Vagina (tissue), 2 donors: ENCODE measurements at places on chromosomes 6 and 20.

GRCh38 chr6:43490523-43490939 lies 13.2 kb downstream of the TJAP1 start:
- DNase-seq, result no peak

DNA sequence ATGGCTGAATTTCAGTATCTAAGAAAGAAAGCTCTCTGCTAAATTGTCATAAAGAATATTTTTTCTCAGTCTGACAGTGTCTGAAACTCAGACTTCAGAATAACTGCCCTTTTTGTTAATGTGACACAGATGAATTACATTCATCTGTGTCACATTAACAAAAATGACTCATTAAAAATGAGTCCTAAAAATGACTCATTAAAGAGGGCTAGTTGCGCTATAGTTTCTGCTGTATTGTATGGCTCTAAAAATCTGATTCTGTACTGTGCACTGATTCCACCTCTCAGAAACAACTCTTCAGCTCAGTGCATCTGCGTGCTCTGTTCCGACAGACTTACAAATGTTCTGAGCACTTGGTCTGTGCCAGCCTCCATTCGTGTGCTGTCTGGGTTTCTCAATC lies 15.0 kb downstream of the RNF114 start:
- DNase-seq, result no peak

DNA sequence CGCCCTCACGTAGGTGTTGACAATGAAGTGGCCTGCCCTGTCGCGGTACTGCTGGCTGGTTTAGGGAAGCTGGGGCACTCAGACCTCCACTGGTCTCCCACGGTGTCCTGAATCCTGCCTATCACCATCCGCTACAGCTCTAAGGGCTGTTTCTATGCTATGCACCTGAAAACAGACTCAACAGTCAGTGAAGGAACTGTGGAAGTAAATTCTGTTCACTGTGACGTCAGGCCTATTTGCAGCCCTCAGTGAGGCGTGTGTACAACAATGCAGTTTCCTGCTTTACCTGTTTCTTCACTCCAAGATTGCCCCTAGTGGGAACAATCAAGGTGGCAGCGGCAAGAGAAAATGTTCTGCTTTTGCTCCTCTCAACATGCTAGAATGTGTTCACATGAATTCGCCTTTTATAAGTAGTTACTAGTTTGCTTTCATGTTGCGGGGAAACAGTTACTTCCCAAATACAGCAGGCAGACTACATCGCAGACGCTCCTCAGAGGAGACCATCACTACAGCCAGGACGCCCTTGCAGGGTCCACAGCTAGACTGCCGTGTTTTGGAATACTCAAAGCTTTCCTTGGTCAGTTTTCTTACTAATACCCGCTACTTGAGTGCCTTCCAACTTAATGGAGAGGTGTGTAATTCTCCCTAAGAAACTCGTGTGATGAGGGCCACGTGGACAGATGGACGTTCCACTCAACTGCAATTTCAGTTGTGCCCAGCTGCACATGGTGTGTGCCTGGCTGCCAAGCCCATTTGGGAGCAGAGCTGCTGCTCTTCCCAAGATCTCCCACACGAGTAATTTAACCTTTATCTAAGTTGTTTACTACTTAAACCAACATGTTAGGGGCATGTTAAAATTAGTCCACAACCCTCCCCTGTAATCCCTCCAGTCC lies 25.4 kb downstream of the DIDO1 start:
- DNase-seq, result no peak

DNA sequence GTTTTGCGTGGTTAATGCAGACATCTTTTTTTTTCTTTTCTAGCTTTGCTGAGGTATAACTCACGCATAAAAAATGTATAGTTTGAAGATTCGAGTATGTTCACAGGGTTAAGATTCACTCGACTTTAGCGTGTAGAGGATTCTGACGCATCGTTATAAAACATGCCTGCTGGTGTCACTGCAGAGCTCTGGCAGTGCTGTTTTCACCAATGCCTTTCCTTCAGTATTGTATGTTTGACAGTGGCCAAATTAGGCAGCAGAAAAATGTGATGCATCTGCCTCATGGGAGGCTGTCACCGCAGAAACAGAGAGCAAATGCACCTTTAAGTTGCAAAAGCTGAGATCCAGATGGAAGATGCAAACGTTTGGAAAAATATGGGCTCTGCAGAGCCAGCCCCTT lies 18.0 kb upstream of the SIRPB2 start:
- DNase-seq, result no peak

- DNase-seq, result no peak
Observed at GRCh38 chr20:10490706-10491105, 55.6 kb downstream of the SLX4IP start.

- no peak for DNase-seq
Observed at GRCh38 chr6:168242111-168242939, 77.3 kb downstream of the DACT2 start.

GRCh38 chr20:24444526-24445190 lies 24.8 kb upstream of the SYNDIG1 start:
- no peak for DNase-seq

DNA sequence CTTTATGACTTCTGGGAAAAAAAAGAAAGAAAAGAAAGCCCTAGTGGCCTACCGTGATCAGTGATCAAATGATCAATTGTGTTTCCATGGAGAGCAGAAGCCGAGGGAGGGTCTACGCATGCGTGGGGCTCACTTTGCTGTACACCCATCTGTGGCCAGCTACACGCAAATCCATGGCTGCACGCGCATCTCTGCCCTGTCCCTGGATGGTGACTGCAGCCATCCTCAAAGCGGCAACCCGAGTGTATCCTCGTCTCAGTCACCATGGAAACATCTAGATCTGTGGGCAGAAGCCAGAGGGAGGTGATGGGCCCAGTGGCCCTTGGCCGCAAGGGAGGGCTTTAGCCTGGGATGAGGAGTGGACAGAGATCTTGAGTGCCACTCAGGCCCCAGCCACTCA lies 785 bp upstream of the ULBP3 start:
- DNase-seq, result no peak

DNA sequence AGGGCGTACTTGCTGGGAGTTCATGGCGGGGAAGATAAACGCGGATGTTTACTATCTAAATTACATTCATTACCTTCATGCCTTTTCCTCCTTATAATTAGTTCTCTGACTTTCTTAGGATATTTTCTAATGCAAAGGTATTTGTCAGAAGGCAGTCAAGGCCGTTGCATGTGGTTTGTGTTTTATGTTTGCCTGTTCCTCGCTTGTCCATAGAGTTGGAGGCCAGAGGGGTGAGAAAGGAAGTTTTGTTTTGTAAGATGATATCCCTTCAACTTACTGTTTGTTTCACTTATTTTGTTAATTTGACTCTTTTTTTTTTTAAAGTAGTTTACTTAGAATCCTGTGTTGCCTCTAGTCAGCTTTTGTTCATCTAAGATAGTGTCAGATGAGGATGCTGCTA lies 4.0 kb upstream of the CCN2 start:
- DNase-seq, result no peak

DNA sequence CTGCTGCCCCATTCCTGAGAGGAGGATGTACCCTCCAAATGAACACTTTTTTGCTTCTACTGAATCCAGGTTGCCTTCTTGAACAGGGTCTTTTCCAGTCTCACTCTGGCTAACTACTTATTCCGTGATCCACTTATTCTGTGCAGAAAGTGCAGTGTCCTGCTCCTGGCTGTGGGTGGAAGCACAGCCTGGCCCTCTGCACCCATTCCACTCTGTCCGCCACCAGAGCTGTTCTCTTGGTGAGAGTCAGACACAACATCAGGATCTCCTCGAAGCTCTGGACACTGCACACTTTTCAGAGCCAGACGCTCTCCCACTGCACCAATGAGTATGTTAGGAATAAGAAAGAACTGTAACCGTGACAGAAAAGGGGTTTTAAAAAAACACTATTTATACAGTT lies 174.2 kb downstream of the MCHR2 start:
- no peak for DNase-seq

DNA sequence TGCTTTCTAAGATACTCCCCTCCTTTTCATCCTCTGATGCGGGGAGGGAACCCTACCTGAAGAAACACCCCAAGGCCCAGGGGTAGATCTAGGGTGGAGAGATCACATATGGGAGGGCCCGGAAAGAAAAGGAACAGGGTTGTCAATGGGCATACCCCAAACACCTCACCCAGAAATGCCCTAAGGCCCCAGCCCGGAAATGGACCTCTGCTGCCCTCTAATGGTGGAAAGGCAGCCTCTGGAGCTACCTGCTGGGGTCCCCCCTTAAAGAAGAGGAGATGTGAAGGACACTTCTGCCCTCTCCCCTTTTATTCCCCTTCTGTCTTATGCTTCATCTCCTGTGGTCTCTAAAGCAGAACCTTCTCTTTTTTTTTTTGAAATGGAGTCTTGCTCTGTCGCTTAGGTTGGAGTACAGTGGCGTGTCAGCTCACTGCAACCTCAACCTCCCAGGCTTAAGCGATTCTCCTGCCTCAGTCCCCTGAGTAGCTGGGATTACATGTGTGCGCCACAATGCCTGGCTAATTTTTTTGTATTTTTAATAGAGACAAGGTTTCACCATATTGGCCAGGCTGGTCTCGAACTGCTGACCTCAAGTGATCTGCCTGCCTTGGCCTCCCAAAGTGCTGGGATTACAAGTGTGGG lies 458 bp upstream of the ARMC12 start:
- DNase-seq, result no peak

DNA sequence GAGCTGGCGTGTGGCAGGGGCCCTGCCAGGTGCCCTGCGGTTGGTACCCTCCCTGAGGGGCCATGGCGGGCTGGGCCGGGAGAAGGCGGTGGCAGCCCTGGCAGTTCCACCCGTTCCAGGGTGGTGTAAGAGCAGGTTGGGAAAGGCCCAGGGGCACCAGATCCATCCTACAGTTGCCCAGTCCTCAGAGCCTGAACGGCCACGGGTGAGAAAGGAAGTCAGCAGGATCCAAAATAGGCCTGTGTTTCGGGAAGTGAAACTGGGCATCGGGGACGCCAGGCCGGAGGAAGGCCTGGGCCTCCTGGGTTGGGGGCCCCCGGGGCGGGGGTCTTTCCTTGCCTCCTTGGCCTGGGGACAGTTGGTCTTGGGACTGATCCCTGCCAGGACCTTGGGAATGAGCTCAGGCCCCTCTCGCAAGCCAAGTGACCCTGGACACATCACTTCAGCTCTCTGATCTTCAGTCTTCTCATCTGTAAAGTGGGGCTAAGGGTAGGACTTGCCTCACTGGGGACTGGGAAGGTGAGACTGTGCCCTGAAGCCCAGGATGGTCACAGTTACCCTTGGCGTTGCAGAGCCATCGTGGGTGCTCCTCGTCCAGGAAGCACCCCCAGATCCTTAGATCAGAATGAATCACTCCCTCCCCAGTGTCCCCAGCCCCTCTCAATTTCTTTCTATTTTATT lies 18.1 kb upstream of the NOL4L start:
- DNase-seq, result no peak

GRCh38 chr20:63775096-63775978 lies 35.8 kb downstream of the SLC2A4RG start:
- no peak for DNase-seq

DNA sequence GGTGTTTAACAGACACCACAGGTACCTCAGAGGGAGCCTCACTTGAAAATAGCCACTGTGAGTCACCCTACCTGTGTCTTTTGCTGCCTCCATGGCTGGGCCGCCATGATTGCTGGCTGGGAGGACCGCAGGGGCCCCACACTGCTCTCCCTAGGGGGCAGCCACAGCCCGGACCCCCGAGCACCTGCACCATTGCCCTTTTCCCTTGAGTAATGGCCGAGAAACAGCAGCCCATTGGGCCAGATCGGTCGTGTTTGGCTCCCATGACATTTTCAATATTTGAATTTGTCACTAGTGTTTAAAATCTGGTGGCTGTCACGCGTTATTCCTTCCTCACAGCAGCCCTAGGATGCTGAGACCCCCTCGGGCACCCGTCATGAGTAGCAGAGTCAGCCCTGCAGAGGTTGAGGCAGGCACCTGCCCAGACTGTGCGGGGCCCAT lies 6.7 kb downstream of the ZBP1 start:
- DNase-seq, result no peak

- DNase-seq, result no peak
Observed at GRCh38 chr20:52432740-52433139, 241.2 kb upstream of the ZFP64 start.

DNA sequence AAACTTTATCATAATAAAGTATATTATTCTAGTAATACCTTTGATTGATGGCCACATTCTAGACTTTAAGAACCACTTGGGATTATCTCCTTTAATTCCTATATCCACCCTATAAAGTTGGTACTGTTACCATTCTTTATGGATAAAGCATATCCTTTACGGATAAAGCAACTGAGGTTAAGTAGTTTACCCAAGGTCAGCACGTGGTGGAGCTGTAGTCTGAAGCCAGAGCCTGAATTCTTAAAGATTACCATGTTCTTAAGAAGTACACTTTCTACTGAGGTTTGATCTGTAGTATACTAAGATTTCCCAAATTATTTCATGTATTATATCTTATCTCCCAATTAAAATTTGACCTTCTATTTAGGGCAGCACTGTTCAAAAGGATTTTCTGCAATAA lies 3.0 kb upstream of the NCOA7 start:
- DNase-seq, result no peak

DNA sequence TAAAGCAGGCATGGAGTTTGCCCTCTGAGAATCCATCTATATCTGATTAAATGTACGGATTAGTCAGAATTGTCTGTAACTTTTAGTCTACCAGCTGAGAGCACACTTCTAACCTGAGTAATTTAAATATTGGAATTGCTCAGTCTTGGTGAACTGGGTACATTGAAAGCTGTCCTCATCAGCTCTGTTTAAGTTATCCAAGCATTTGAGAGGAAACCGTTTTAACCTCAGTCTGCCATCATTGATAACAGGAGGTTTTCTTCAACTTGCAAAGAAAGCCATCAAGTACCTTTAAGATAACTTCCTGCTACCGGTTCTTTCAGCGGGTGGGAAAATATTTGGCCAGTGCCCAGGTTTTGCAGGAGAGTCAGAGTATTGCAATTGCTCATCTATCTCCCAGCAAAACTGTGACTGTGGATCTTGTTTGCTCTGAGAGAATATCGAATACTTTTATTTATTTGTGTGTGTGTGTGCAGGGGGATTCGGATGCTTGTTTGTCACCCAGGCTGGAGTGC lies 31.1 kb upstream of the F13A1 start:
- DNase-seq, result no peak

DNA sequence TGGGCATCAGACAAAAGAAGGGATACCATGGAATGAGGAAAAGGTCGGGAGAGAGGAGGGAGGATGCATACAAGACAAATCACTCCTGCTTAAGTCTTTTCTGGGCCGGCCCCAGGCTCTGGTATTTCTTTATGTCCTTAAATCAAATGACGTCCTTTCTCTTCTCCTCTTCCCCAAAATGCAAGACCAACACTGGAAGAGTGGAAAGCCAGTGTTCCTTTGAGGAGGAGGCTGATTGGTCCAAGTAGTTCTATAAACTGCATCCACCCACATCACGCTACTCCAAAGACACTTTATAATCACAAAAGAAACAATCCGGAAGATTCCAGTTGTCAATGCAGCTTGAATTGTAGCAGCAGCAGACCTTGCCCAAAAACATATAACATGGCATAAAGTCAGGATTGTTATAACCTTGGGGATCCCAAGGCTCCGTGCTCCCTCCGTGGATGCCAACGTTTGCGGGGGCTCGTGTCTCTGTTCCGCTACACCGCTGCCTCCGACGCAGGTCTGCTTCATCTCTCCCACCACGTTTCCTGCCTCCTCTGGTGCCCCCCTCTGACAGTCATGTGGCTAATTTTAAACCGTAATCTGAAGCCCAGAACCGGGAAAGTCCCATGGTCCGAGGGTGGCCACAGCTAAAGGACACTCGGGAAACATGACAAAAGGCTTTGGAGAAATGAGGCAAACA lies 47.1 kb downstream of the MCUR1 start:
- DNase-seq, result no peak
